Activated T-helper 1 cell treated with anti-CD3 and anti-CD28 coated beads, Interleukin-12 subunit alpha, Interleukin-12 subunit beta, Interleukin-2, Interleukin-4 antibody, amounts not matched to agents 30 ng/mL and 10 ng/mL and 1 ng/mL, durations not matched to agents 14 hours and 24 hours and 36 hours (primary cell): ENCODE measurements at places on chromosomes 11 and 22.

DNA sequence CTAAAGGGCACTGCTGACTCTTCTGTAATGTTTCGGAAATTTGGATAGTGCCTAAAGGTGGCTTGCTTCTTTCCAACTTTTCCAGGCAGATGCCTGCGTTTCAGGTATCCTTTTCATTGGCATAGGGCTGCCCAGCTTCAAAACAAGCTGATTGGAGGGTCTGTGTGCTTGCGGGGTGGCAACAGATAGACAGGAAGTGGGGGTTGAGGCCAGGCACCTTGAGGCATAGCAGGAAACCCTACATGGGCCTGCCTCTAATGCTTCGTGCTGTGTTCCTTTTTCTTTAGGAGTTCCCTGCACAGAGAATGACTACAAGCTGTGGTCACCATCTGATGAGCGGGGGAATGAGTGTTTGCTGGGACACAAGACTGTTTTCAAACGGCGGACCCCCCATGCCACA is 92.2 kb upstream of the SORL1-AS1 start:
- DNase-seq, result no peak

GRCh38 chr11:58525037-58525614 is 17.2 kb upstream of the OR5B21 start:
- DNase-seq, result peak; percentile 26

DNA sequence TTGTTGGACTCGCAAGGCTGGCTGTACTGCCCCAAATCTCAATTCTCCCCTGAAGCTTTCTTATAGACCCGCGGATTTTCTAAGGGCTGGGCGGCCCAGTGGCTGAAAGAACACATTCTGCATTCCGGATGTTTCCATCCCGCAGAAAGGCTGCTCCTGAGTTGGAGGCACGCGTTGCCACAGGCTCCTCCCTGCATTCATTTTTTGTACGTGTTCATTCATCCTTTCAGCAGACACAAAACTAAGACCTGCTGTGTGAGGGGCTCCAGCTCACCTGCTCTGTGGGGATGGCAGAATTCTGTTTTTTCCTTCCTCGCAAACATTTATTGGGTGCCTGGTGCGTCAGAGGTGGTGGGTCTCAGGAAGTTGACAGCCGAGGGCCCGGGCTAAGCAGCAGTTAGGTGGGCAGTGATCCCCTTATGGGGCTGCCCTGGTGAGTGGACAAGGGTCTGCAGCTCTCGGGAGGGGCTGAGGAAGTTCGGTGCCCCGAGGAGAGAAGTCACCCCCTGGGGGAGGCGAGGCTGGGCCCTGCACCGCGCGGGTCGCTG is 23.7 kb downstream of the SHANK3 start:
- no peak for DNase-seq

DNA sequence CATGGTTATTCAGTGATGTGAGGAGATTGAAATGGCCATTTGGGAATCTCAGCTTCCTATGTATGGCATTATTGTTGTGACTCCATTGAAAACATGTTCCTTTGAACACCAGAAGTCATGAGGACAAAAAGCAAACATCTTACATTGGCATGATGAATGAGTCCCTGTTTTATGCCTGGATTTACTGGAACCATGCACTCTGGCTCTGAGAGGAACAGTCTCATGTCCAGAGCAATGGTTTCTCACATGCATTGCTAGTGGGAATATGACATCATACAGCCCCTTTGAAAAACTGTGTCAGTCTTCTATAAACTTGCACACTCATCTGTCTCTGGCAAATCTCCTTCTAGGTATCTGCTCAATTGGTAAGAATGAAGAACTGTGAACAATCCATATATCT is 3.4 kb upstream of the KDM4F start:
- DNase-seq, result no peak

DNA sequence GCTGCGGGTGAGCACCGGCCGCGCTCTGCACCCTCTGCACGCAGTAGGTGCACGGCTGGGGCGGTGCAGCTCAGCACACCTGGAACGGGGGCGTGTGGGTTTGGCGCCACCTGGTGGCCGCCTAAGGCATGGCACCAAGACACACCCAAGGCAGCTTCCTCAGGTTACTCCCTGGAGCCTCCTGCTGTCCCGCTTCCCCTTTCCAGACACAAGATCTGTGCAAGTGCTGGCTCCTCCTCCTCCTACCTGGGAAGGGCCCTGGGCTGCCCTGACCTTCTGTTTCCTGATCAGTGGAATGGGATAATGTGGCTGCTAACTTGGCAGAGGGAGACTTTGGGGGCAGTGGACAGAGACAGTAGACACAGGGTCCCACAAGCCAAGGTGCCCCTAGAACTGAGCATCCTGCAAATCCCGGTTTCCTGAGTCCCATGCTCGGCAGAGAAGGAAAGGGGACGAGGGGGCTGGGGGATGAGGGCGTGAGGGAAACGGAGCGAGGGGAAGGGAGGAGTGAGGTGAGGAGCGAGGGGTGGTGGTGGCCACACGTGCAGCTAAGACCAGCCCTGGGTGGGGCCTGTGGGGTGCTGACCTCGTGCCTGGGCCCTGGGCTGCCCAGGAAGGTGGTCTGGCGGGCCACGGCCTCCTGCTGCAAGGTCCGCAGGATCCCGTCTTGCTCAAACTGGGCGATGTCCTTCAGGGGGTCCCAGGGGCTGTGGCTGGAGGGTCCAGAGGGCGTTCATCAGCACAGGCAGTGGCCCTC is 34.8 kb upstream of the CARS1 start:
- peak; percentile 60 for DNase-seq

GRCh38 chr22:37281646-37282384 is 493 bp upstream of the CYTH4 start:
- DNase-seq, result no peak

DNA sequence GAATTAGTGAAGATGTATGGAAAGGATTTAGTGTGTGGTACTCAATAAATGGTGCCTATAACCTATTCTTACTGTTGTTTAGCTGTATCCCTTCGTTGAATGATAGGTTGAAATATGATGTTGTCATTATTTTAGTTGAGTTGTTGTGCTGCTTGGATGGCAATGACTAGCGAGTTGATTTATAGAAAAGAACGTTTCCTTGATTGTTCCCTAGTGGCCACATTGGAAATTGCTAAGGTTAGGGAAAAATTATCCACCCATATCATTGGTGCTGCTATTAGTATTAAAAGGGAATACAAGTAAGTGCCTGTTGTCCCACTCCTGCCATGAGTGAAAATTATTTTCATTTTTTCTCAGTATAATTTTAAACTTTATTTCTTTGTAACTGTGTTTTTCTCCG is 14.5 kb downstream of the EMSY start:
- DNase-seq, result no peak

- DNase-seq, result no peak
Measured at GRCh38 chr11:75896843-75897419, 81.9 kb downstream of the UVRAG start.
